ENCODE measurements at places on chromosomes 11 and 22. TPM values are rescaled to one million over a fixed set of nuclear protein-coding genes. Genes with fewer than 3 reads are reported as not detected.

Gene TMPRSS5
- total RNA-seq: 0.68 TPM

Gene OR8K5
- total RNA-seq: not detected

DNA sequence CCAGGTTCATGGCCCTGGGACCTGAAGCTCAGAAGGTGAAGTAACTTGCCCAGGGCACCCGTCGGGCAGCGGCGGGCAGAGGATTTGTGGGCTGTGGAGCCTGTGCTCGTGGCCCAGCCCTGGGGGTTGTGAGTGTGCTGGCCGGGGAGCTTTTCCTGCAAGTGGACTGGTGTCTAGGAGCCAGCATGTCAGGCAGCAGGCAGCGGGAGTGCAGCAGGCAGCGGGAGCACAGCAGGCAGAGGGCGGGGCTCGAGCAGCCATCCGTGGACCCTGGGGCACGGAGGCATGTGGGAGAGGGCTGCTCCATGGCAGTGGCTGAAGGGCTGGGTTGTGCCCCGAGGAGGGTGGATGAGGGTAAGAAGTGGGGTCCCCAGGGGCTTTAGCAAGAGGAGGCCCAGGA, 72.7 kb upstream of the PPP6R3 start:
- DNase-seq: no peak

DNA sequence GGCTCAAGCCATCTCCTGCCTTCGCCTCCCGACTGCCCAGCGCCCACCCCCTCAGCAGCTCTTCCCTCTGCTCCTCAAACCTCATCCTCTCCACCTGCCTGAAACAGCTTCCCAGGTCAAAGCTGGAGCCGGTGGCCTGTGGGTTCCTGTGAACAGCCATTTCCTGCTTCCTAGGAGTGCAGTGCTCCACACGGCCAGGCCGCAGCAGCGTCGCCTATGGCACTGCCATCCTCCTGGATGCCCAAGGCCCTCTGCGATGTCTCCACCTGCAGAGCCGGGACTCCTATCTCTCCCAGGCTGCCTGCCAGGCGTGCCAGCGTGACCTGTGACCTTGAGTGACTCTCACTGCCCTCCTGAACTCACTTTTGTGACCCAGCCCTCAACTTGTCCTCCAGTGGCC, 24.6 kb downstream of the PPM1F start:
- no peak for DNase-seq

DNA sequence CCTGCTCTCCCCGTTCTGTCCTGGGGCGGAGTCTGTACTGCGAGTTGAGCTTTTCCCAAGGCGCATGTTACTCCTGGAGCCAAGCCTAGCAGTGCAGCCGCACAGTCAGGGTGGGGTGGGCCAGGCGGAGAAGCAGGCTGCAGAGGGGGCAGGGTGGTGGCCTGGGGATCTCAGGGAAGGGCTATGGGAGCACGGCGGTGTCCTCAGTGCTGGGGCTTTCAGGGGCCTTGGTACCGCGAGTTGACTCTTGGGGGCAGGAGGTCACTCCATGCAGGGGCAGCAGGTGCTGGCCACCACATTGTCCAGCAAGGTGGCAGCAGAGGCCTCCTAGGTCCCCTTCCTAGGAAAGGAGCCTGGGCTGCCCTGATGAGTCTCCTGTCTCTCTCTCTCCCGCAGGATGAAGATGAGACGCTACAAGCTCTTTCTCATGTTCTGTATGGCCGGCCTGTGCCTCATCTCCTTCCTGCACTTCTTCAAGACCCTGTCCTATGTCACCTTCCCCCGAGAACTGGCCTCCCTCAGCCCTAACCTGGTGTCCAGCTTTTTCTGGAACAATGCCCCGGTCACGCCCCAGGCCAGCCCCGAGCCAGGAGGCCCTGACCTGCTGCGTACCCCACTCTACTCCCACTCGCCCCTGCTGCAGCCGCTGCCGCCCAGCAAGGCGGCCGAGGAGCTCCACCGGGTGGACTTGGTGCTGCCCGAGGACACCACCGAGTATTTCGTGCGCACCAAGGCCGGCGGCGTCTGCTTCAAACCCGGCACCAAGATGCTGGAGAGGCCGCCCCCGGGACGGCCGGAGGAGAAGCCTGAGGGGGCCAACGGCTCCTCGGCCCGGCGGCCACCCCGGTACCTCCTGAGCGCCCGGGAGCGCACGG, 14.9 kb upstream of the MIEF1 start:
- DNase-seq: no peak

DNA sequence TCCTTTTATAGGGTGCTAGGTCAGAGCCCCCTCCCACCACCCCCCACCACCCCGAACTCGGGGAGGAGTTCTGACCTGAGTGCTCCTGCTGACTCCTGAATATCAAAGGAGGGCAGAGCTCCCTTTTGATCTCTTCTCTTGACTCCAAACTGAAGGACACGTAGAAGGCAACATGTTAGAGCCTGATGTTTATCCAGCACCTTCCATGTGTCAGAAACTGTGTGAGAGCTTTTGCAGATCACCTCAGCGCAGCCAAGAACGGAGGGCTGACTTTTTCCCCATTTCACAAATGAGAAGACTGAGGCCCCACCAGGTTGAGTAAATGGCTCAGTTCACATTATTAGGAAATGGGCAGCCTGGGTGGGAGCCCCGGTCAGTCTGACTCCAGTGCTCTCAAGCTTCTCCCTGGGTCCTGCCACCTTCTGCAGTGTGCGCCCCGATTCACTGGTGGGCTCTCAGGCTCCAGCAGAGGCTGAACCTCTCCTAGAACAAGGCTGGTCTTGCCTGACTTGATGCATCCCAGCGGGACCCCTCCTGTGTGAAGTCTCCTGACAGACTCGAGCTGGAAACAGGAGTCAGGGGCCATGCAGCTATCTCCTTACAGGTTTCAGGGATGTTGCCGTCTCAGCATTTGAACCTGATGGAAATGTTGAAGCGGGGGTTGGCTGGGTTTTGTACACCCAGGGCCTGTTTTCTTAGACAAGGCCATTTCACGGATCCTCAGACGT, 98.5 kb downstream of the TSPAN18 start:
- DNase-seq: no peak

DNA sequence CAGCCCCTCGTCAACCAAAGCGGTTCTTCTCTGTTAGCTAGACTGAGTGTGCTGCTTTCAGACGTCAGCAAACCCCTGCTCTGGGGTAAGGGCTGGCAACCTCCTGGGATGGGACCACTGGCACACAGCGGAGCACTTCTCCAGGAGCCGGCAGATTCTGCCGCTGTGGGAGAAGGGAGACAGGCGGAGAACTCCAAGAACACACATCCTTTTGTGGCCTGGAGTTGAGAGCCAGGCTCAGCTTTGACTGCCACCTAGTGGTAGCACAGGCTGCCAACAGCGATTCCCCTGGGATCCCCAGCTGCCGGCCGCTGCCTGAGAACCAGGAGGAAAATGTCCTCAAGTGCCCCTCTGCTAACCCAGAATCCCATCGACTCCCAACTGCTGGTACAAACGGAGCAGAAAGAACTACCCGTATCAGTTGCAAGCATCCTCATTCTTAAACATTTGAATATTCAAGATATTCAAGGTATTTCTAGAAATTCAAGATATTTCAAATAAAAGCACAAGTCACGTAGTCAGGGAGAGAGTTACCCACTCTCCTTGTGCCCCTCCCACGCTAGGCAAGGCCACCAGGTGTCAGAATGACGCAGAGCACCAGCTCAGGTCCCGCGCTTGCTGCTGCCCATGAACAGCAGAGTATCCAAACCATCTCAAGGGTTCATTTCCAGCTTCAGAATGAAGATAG, 4.9 kb downstream of the LTO1 start:
- peak; percentile 63 for DNase-seq

GRCh38 chr11:44893308-44893822, 57.3 kb downstream of the TP53I11 start:
- DNase-seq: no peak
